ENCODE measurements at places on chromosomes 5 and 9. TPM values are rescaled to one million over a fixed set of nuclear protein-coding genes. Genes with fewer than 3 reads are reported as not detected.

Gene MED7
- polyA plus RNA-seq: 42.4 TPM

Gene ADAMTS16
- 0.08 TPM for polyA plus RNA-seq

Gene TPPP
- 0.94 TPM for polyA plus RNA-seq

Gene KCNT1
- polyA plus RNA-seq: 0.20 TPM

Gene PCDHGB5
- 1.2 TPM for polyA plus RNA-seq

Gene AQP7
- 3.5 TPM for polyA plus RNA-seq

Gene ARL10
- polyA plus RNA-seq: 6.1 TPM

Gene AQP3
- polyA plus RNA-seq: 2.5 TPM

Gene VCAN
- 10.0 TPM for polyA plus RNA-seq

Gene GLIPR2
- 24.3 TPM for polyA plus RNA-seq

Gene PCDHGB7
- 8.2 TPM for polyA plus RNA-seq

Gene ADAMTS19
- 0.46 TPM for polyA plus RNA-seq

Gene BAAT
- polyA plus RNA-seq: 0.16 TPM

Gene GABRP
- 0.13 TPM for polyA plus RNA-seq

Gene SWI5
- polyA plus RNA-seq: 30.1 TPM

Gene PSAT1
- polyA plus RNA-seq: 47.2 TPM

Gene CLIC3
- polyA plus RNA-seq: 6.4 TPM

Gene TAF11L5
- polyA plus RNA-seq: not detected

Gene PLAC8L1
- polyA plus RNA-seq: 1.2 TPM

Gene PCDHA4
- 0.10 TPM for polyA plus RNA-seq

Gene ARSI
- 0.27 TPM for polyA plus RNA-seq

Gene ANKRD18A
- 0.56 TPM for polyA plus RNA-seq

Measured in adrenal gland (tissue), 19 donors.